Foreskin fibroblast (primary cell): ENCODE measurements at places on chromosomes 6 and 20.

GRCh38 chr6:34986845-34987246 lies 97.8 kb downstream of the ANKS1A start:
- DNase-seq: peak; percentile 90

- no peak for DNase-seq
Observed at GRCh38 chr6:102417368-102417998, 1024.0 kb downstream of the GRIK2 start.

DNA sequence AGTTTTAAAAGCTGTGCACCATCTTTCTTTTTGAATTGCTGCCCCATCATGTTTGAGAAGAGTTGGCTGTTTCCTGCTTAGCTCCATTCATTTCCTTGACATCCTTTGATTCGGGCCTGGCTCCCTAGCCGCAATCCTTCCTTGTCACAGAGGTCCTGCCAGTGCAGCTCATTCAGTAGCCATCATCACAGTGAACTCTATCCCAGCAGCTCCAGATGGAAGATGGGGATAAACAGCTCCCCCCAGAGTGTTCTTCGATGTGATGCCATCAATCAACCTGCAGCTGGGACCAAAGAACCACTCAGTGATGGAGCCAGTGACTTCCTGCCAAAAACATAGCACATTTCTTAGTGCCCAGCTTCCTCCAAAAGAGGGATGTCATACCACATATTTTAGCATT lies 158.8 kb downstream of the FRK start:
- no peak for DNase-seq

DNA sequence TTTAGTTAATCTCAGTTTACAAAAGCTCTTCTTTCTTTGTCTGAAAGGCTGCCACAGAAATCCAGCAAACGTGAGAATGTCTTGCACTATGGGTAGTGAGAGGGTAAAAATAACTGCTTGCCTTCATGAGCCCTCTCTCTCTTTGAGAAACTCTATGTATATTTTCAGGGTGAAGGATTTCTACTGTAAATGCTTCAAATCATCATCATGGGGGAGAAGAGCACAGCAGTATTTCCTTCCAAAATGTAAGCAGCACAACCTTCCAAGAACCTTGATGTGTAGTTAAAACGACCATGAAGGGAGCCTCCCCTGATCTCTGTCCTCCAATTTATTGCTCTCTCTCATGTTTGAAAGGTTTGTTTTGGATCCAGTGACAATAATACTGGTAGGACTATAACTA lies 141.3 kb upstream of the CENPW start:
- DNase-seq: no peak

GRCh38 chr6:151425561-151425960 lies 26.4 kb downstream of the RMND1 start:
- no peak for DNase-seq

DNA sequence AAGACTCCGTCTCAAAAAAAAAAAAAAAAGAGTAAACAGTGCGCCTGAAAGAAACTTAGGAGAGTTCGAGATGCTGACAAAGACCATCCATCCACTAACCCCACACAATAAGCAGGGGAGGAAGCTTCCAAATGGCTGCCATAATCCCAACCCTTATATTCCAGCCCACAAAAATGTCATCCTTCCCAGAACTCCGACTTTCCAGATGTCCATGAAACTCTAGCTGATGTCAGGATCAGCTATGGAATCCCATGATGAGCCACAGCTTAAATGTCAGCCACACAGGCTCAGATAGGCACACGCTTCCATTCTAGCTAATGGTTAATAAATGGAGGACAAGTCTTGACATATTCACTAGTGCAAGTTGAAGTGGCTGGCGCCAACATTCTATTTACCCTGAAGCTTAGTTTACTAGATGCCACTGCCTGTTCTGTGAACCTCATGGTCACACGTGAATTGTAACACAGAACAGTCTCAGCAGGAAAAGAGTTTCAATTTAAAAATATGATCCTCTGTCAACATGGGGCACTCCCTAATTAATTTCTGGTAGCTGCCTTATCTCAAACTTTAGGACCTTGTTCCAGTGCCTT lies 75.5 kb downstream of the FOXF2 start:
- DNase-seq: no peak
